ENCODE measurements at places on chromosomes 7 and 10.
A peak's percentile ranks its signal among the peaks of the same experiment; 100 is the strongest.

GRCh38 chr10:62903828-62904227 lies 87.7 kb upstream of the EGR2 start:
- no peak for DNase-seq

GRCh38 chr7:67306331-67306730 lies 309.7 kb downstream of the TYW1 start:
- DNase-seq = no peak

GRCh38 chr10:69687426-69687825 lies 57.4 kb downstream of the FAM241B start:
- DNase-seq = no peak

- no peak for DNase-seq
Measured at GRCh38 chr10:101660256-101660655, 34.7 kb downstream of the FBXW4 start.

- no peak for DNase-seq
Measured at GRCh38 chr10:55283031-55283430, 482.0 kb upstream of the PCDH15 start.

- no peak for DNase-seq
Measured at GRCh38 chr7:29488977-29489376, 74.7 kb upstream of the PRR15 start.

DNA sequence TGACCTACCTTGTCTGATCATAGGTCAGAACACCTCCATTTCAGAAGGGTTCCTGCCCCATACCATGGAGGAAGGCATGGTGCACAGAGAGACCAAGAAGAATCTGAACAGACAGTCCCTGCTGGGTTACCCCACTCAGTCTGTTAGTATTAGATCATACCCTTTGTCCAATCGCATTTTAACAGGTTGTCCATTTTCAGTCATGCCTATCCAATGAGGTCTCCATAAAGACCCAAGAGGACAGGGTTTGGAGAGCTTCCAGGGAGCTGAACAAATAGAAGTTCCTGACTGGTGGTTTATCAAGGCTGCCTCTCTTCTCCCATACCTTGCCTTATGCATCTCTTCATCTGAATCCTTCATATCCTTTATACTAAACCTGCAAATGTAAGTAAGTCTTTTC lies 21.2 kb upstream of the SLC16A12 start:
- no peak for DNase-seq

GRCh38 chr10:113689057-113689456 lies 9.3 kb downstream of the CASP7 start:
- no peak for DNase-seq

DNA sequence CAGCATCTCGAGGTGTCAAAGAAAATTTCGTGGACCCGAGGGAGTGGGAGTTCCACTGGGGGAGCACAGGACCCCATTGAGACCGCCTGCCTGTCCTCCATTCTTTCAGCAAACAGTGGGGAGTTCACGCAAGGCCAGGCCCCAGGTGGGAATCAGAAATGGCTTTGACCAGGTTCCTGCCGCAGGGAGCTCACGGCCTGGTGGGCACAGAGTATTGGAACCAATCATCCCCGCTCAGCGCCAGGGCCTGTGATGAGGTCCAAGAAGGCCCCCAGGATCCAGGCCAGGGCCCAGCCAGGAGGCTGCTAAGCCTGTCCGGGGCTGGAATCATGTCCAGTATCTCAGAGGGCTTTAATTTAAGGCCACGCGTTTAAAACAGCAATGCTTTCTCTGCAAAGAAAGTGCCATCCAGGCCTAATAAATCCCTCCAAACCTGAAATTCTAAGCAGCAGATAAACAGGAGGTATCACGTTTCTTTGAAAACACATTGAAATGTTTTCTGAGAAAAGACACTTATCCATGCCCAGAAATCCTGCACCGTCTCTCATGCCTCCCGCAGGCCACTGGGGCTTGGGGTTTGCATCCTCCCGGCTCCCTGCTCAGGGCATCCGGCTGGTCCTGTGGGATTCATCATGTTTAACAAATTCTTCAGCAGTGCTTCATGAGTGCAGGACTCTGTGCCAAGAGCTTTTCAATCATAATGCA lies 125.7 kb downstream of the OAT start:
- DNase-seq = peak; percentile 88

DNA sequence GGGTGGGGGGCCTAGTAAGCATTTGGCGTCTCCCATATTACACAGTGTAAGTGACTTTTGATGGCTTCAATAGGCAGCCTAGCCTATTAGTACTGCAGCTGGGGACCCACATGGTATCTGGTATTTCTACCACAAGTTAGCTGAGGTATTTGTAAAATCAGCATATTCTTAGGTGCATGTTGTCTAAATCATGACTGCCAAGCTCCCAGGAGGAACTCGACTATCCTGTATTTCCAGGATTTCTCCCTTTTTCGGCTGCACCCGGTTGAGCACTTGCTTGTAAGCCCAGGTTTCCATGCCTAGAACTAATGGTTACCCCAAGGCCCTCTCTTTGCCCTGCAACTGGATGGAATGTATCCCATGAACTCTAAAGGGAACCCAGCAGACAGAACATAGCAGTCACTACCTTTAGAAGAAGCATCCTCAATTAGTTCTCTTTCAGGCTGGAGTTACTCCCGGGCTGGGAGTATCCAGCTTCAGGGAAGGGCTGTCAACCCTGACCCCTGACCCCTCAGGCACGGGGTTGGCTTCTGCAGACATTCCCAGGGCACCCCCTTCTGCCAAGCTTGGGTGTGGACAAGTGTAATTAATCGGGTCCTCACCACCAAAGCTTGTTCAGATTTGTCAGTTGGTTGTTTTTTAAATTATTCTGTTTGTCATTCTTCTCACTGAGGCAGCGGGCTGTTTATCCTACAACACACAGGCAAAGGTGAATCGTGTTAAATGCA lies 90.3 kb upstream of the PARD3 start:
- DNase-seq = no peak

DNA sequence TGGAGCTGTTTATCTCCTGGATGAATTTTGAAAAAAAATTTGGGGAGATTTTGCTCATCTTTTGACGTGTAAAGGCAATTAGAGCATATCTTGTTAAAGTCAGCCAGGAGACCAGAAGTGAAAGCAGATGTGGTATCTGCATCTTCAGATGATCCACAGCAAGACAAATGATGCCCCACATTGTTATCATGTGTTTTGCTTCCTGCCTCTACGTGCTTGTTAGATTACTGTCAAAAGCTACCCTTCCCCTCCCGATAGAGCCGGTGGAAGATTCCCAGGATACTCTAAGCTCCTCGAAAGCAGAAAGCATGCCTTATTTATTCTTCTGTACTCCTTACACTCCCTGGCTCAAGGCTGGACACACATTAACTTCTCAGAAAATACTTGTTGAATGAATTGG lies 12.9 kb downstream of the COL17A1 start:
- DNase-seq = peak; percentile 25

GRCh38 chr7:54719974-54720373 lies 39.0 kb downstream of the SEC61G start:
- no peak for DNase-seq

DNA sequence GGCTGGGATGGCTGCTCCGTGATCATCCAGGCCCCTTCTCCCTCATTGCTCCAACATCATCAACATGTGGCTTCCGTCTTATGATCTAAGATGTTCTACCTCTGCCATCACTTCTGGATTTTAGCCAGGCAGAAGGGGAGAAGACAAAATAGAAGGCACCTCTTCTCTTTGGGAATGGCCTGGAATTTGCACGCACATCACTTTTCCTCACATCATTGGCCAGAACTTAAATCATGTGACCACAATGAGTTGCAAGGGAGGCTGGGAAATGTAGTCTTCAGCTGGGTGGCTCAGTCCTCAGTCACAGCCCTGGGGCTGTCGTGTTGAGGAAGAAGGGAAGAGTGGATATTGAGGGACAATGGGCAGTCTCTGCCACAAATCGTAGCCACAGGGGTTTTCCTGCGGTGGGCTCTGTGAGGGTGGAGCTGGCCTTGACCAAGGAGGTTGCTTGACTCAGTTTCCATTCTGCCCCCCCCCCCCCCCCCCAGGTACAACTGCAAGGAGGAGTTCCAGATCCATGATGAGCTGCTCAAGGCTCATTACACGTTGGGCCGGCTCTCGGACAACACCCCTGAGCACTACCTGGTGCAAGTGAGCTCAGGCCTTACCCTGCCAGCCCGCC lies 50.3 kb downstream of the PALD1 start:
- no peak for DNase-seq

DNA sequence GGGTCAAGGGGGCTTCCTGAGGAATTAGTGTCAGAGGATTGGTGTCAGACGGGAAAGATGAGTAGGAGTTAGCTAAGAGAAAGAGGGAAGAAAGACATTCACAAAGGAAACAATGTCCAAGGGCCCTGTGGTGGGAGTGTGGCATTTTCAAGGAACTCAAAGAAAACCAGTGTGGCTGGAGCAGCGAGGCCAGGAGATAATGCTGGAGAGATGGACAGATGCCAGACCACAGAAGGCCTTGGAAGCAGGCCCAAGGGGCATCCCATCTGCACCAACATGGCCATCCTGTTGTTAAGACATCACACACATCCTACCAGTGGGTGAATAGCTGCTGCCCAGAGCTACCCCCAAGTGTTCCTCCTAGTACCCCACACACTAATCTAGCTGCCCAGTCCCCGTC lies 36.1 kb upstream of the CUL1 start:
- no peak for DNase-seq

- no peak for DNase-seq
Measured at GRCh38 chr7:15720849-15721471, 34.5 kb upstream of the MEOX2 start.

DNA sequence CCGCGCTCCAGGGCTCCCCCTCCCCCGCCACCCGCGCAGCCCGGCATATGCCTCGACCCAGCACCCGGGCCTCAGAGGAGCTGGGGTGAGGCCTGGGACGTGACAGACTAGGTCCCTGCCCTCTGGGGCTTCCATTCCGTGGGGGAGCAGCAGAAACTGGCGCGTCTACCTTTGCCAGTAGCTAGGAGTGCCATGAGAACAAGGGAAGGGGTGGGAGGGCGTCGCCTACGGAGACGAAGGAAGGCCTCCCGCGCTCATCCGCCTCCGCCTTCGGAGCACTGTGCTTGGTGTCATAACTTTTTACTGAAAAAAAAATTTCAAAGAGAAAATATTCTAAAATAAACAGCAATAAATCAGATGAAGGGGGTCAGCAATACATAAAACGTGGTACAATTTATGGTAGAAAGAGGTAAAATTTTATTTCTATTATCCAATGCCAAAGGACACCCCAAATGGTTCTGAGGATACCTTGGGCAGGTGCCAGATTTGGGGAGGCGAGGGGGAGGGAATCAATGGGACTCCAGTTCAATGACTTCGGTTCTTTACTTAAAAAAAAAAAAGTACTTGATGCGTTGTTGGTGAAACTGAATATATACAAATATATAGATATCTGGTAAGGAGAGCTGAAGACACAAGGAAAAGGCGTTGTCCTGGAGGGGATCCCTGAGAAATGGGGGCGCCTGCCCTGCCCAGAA lies 35.1 kb upstream of the GRID1 start:
- DNase-seq = peak; percentile 82

GRCh38 chr7:40800771-40801170 lies 666.0 kb downstream of the SUGCT start:
- DNase-seq = no peak

DNA sequence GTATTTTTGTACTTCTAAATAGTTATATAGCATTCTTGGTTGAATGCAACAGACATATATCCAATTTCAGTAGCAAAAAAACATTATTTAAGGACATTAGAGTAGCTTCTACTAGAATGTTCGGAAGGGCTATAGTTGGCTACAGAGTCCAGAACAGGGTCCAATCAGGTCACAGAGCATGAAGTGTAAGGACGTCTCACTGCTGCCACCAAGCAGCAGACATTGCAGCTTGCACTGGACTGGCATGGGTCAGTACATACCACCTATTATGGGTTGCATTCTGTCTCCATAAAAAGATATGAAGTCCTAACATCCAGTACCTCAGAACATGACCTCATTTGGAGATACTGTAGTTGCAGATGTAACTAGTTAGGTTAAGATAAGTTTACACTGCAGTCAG lies 87.3 kb downstream of the LHFPL3 start:
- DNase-seq = no peak

DNA sequence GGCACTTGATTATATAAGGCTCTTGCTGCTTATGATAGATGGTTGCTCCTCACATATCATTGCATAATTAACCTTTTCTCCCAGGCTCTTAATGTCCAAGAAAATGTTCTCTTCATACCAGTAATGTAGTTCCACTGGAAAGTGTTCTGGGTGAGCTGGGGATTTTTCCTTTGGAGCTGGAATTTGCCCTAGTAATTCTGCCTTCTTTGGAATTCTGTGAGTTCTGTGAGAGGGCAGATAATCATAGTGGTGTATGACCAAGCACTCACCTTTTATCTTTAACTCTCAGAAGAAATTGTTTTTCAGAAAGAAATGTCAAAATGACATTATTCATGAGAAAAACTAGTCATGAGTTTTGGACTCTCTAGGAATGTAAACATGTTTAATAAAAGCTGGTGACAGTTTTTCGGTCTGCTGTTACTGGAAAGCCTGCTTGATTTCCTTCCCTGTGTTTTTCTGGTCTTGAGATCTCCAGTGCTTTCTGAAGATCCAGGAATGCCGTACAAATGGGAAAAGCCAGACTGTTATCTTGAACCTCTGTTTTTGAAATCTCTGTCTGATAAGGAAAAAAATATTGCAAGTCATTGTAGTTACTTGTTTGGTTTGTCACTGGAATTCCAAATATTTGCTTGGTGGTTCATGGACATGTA lies 148.3 kb upstream of the PRPS1L1 start:
- DNase-seq = no peak

GRCh38 chr10:78756604-78757343 lies 312.0 kb upstream of the ZMIZ1 start:
- DNase-seq = no peak

DNA sequence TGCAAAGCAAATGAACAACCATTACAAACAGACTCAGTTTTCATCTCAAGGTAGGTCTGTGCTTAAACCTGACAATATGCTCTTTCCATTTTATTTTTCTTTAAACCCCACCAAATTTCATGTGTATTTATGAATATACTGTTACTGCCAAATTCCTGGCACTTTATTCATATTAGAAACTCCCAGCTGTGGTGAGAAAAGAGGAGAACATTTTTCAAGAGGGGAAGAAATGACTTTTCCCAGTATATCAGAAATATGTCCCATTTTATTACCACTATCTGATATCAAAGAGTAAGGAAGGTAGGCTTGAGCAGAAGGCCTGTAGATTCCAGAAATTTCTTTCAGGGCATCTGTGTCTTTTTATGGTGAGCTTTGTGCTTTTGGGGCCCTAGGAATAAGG lies 189.6 kb downstream of the ADAM12 start:
- DNase-seq = no peak
